ENCODE measurements at places on chromosomes 12 and 14.

- DNase-seq, result peak; percentile 89
These were observed at the start of gene TMEM179 for GRCh38 chr14:104604458-104605449. TSS of gene TMEM179 (minus strand) at chr14:104604772. CDS start at chr14:104604741, 31 bp downstream.

GRCh38 chr12:14252697-14253096, 112.8 kb upstream of the ATF7IP start:
- DNase-seq, result no peak

DNA sequence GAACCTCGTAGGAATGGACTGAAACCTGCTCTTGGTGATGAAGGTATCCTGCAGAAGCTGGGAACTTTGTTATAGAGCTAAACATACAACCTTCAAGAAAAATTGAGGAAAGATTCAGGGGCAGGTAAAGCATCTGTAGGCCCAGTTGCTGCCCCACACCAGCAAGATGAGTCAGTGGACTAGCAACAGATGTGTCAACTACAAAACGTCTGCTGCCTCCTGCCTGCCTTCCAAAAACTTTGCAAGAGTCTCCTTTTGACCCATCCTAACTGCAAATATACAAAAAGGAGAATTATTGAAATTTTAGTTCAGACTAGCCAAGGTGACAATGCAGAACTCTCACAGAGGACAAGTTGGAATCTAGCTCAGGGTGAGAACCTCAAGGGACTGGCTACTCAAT, 60.9 kb upstream of the TMTC1 start:
- DNase-seq, result no peak

DNA sequence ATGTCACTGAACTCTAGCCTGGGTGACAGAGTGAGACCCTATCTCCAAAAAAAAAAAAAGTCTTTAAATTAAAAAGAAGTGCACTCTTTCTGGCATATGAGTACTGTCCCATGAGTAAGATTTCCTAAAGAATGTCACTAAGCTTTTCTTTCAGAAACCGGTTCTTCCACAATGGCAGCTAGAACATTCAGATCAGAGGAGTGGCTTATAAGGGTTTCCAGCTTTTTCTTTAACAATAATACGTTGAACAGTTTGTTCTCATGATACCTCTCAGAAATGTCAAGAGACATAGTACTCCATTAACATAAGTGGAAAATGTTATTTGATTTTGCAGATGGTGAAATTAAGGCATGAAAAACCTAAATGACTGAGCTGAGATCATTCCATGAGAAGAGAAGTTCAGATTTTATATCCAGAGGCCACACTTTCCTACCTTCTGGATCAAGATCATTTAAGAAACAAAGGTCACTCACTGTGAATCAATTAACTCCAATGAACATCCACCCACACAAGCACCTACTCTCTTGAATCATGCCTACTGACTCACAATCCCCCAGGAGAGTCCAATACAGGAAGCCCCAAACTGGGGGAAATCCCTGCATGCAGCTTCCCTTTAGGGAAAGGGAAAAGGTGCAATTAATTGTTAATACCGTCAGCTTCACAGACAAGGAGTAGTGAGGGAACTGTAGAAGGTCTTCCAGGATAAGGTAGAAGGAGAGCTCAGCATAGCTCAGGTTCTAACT, 86.9 kb downstream of the SPTSSA start:
- DNase-seq, result no peak

DNA sequence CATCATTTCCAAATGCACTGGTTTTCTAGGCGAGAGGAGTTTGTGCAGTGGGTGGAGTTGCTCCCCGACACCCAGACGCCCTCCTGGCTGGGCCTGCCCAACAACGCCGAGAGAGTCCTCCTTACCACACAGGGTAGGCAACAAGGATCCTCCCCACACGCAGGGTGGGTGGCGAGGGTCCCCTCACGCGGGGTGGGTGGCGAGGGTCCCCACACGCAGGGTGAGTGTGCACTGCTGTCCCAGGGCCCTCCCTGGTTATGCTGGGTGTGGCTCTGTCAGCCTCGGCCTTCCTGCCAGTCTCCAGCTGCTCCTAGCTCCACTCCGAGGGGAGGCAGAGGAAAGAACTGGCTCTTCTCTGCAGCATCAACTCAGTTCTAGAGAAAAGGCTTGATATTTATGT, 42.3 kb downstream of the HSP90AA1 start:
- no peak for DNase-seq

DNA sequence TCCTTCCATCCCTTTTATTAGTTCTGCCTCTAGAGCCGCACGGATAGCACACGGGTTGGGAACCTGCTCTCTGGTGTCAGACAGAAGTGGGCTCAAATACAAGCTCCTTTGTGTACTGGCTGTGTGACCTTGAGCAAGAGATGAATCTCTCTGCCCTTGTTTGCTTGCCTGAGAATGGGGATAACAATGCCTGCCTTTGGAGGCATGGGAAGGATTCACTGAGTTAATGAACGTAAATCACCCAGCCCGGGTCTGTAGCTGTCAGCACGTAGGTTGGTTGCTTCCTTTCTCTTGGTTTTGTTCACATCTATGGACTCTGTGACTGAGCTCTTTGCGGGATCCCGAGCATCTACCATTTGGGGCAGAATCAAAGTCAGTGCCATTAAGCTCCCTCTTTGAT, 79.3 kb upstream of the NRXN3 start:
- DNase-seq, result no peak

DNA sequence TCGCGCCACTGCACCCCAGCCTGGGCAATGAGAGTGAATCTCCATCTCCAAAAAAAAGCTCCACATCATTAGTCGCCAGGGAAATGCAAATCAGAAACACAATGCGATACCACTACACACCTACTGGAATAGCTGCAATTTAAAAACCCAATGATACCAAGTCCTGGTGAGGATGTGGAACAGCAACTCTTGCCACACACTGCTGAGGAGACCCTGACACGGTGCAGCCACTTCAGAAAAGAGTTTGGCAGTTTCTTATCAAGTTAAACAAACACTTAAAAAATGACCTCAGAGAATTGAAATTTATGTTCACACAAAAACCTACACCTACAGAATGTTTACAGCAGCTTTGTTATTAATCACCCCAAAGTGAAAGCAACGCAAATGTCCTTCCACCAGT, 12.1 kb downstream of the P2RX2 start:
- no peak for DNase-seq

GRCh38 chr12:88566430-88566829, 13.8 kb downstream of the KITLG start:
- DNase-seq, result no peak

DNA sequence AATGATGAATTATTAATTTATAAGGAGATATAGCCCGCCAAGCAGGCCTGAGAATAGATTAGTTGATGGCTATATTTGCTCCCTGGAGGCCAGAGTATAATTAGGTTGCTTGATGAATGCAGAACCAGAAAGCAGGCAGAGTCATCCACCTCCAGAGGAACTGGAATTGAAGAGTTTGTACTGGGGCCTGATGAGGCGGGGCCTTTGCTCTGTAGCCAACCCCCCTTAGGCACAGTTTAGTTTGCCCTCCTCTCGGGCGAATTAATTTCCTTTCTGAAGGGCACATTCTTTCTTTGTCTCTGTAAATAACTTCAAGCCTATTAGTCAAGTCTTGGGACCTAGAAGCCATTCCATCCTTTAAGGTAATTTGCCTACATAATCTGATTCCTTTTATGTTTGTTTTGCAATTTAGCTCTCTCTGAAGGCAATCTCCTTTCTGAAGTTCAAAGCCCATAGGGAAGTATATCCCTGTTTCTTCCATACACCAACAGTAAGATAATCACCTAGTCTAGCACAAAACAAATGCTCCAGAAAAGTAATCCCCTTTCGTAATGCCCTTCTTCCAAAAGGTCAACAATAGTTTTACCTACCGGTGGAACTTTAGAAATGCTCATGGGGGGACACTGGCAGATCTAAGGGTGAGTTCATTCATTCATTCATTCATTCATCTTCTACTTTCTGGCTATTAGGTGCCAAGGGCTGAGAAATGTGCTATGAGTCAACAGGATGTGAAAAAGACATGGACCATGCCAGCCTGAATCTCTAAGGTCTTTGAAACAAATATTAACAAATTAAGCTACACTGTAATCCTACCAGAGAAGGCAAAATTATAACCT, 84.8 kb upstream of the NUDT4 start:
- DNase-seq, result no peak

GRCh38 chr14:79165471-79166090, 995.4 kb downstream of the NRXN3 start:
- no peak for DNase-seq

- no peak for DNase-seq
These were observed 522.3 kb downstream of the MED13L start for GRCh38 chr12:115755061-115755724.

- no peak for DNase-seq
These were observed 12.5 kb upstream of the STRN3 start for GRCh38 chr14:31038521-31039166.

DNA sequence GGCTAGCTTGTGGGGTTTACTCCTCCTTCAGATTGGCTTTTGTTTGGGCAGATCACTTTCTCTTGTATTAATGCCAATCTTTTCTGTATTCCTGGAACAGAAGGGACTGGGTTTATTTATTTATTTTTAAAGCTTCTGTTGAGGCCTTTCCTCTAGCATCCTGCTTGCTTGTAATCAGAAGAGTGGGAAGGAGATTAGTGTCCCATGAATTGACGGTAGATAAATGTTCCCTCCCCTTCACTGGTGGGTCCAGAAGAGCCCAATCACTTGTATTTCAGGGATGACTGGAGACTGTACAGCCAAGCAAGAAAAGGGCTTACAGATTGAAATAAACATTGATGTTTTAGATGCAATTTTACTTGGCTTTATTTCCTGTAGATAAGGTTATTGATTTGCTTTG, 71.0 kb downstream of the LIN52 start:
- no peak for DNase-seq

DNA sequence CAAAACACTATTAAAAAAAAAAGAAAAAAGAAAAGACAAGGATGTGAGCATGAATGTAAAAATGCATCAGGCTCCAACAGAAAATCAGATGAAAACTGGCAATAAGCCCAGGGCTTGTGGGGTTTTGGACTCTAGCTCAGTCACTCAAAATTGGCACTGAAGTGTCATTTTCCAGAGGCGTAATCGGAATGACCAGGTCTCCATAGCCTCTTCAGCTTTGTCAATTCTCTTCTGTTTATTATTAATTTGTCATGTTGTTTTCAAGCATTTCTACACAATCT, 137.2 kb upstream of the TRHDE start:
- no peak for DNase-seq

- DNase-seq, result no peak
These were observed 8.9 kb downstream of the RNASE11 start for GRCh38 chr14:20578784-20579502.

DNA sequence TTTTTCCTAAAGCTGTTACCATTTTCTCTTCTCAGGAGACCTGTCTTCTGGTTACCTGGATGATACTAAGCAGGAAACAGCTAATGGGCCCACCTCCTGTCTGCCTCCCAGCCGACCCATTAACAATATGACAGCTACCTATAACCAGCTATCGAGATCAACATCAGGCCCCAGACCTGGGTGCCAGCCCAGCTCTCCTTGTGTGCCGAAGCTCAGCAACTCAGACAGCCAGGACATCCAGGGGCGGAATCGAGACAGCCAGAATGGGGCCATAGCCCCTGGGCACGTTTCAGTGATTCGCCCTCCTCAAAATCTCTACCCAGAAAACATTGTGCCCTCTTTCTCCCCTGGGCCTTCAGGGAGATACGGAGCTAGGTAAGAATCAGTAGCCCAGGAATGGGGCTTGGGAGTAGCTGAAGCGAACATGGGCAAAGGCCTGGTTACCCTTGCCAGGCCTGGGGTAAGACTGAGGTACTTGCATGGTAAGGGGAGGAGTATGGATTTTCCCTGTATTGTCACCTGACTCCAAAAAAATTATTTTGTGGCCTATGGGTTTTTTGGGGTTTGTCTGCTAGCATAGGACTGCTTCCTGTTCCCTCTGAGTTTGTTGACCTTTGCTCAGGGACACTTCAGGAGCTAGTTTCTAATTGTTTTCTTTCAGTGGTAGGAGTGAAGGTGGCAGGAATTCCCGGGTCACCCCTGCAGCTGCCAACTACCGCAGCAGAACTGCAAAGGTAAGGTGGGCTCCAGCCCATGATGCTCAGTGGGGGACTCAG, 26.6 kb downstream of the TRAFD1 start:
- no peak for DNase-seq

DNA sequence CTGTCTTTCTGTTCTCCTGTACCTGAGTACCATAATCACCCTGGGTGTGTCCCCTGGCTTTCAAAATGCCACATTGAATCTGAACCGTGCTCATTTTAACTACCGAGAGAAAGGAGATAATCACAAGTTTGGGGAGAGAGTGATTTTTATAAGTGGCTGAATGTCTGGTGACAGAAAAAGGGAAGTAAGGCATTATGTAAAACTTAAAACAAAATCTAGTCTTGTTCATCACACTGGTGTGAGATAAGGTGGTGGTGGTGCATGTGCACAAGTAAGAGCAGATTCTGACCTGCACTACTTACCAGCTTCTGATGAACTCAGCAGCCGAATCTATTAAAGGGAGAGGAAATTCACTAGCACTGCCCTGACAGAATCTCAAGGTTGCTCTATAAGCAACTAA, 56.3 kb downstream of the SPPL3 start:
- no peak for DNase-seq

GRCh38 chr12:107457362-107457935, 228.2 kb upstream of the PWP1 start:
- DNase-seq, result no peak

GRCh38 chr14:103146141-103146709, 23.0 kb downstream of the TNFAIP2 start:
- DNase-seq, result no peak

GRCh38 chr12:131486451-131487230, 224.2 kb upstream of the SFSWAP start:
- DNase-seq, result no peak

GRCh38 chr12:108788076-108788782, 56.9 kb upstream of the CORO1C start:
- DNase-seq, result no peak

GRCh38 chr12:93144109-93144508, 215.0 kb upstream of the EEA1 start:
- DNase-seq, result no peak

DNA sequence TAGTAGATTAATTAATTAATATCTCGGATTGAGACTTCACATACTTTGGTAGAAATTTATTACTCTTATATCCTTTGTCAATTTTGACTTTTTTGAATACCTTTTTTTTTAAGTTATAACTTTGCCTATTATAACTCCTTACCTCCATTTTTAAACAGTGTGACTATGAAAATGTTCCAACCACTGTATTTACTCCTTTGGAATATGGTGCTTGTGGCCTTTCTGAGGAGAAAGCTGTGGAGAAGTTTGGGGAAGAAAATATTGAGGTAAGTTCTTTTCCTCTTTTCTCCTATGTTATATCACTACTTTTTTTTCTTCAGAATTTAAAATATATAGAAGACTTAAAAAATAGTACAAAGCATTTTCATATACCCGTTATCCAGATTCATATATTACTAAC, 27.8 kb downstream of the EID3 start:
- no peak for DNase-seq

- DNase-seq, result no peak
These were observed 178.6 kb downstream of the DPF3 start for GRCh38 chr14:72715215-72715849.

All from HEK293T (cell line).